ENCODE measurements at places on chromosomes 5 and 9.

DNA sequence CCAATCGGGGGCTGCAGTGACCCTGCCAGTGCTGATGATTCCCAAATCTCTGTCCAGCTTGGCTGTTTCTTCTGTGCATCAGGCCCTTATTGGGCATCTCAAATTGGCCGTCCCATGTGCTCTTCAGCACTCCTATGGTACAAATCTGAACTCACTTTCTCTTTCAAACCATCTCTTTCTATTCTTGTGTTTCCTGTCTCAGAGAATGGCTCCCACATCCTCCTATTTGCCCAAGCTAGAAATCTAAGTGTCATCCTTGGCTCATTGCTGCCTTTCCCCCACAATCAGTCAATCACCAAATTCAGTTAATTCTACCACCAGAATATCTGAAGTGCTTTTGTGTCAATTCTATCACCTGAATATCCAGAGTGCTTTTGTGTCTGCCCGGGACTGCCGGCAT, 336.6 kb downstream of the CWC27 start:
- no peak for DNase-seq

GRCh38 chr5:143914756-143915155, 102.8 kb downstream of the HMHB1 start:
- DNase-seq: no peak

GRCh38 chr9:35760651-35761050, 6.6 kb upstream of the MSMP start:
- peak; percentile 52 for DNase-seq

DNA sequence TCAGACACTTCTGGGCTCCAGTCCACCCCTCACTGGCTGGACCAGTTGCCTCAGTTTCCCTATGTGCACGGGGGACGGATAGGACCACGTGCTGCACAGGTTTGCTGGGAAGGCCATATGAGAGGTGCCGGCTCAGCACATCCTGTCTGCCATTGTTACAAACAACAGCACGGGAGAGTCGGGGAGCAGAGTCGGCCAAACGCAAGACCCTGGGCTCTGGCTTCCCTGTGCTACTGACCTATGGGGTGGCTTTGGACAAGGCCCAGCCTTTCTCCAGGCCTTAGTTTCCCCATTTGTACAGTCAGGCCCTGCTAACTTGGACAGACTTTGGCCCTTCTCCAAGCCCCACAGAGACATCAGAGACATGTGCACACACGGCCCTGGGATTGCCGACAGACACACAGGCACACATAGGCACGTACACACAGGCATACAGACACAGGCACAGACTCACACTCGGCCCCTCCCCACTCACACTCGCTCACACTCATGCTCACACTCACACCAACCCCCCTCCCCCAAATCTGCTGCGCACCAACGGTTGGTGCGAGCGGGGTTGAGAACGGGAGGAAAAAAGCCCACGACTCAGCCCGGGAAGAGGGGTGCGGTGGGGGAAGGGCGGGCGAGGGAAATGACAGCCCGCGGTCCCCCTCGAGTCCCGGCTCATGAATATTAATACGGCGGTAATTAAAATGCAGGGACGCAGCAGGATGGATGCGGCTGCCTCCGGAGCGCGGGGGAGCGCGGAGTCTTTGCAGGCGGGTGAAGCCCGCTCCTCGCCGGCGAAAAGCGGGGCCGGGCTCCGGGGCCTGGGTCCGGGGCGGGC, 133.0 kb downstream of the C9orf50 start:
- no peak for DNase-seq

GRCh38 chr9:126658956-126659555, 45.3 kb downstream of the LMX1B start:
- DNase-seq: no peak

- no peak for DNase-seq
Observed at GRCh38 chr5:59035681-59036080, 452.8 kb downstream of the RAB3C start.

- DNase-seq: no peak
Observed at GRCh38 chr9:120894321-120895148, 17.5 kb upstream of the PHF19 start.

DNA sequence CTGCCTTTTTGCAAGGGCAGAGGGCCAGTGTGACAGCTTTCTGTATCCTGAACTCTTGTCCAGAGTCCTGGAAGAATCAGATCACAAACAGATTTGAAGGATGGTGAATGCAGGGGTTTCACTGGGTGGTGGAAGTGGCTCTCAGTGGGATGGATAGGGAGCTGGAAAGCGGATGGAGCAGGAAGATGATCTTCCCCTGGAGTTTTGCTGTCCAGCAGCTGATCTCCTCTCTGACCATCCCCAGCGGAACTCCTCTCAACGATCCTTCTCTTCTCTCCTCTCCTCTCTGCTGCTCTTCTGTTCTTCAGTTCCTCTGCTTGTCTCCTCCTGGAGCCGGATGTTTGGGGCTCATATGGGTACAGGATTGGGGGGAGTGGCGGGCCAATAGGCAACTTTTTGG, 108.3 kb upstream of the HMHB1 start:
- no peak for DNase-seq

DNA sequence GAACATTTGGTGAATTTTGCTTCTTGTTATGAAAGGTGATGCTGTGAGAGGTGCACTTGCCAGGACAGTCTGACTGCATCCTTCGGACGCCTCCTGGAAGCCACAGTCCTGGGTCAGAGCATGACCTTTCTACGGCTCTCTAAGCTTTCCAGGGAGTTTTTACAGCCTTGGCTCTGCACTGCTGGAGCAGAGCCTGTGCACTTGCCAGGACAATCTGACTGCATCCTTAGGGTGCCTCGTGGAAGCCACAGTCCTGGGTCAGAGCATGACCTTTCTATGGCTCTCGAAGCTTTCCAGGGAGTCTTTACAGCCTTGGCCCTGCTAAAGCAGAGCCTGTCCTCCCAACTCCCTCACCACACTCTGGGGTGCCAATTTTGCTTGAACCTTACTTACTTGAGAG, 49.6 kb downstream of the CCDC180 start:
- no peak for DNase-seq

DNA sequence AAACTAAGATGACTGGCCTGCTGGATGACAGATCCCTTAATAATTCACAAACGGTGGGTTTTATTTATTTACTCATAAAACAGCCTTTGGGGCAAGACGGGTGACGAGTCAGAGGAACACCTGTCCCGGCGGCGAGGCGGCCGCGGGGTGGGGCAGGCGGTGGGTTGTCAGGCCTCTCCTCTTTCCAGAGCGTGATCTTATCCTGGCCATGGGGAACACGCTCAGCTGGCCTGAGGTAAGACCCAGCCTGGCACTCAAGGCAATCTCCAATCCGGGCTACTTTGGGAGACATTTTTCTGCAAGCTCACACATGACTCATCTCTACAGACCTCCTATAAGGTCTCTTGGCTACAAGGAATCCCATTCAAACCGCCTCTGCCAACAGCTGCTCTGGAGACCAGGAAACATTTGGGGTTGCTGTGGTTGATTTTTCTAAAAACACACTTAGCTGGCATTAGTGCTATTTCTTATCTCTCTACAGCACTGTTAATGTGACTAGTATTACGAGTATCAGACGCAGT, 6.3 kb downstream of the RAPGEF1 start:
- DNase-seq: peak; percentile 90

GRCh38 chr5:142063878-142064331, 44.7 kb upstream of the NDFIP1 start:
- peak; percentile 78 for DNase-seq

- no peak for DNase-seq
Observed at GRCh38 chr5:172412724-172413286, 41.5 kb downstream of the SH3PXD2B start.

DNA sequence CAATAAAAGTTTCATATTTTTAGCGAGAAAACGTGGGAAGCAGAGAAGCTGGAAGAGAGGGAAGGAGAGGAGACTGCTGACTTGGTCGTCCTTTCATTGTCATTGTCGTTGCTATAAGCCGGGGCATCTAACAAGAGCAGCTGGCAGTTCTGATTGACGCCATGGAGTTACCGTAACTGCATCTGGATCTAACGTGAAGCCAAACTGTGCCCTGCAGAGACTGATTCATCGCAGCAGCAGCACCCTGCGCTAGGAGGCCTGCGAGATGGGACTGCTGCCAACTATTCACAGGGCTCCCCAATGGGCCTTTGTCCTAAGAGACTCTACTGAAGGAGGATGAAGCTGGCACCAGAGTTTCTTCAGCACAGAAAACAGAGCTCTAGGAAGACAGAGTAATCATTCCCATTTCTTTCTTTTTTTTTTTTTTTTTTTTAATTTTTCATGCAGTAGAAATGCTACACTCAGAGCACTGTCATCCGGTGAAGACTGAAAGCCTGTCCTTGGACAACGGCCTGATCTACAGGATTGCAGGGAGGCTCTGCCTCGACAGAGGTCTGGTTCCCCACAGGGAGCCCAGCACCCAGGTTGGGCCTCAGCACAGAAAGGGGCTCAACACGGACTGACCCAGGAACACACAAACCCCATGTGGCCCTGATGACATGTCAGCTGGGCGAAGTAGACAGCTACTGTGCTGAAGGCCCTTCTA, 47.8 kb downstream of the RETREG1 start:
- peak; percentile 41 for DNase-seq

DNA sequence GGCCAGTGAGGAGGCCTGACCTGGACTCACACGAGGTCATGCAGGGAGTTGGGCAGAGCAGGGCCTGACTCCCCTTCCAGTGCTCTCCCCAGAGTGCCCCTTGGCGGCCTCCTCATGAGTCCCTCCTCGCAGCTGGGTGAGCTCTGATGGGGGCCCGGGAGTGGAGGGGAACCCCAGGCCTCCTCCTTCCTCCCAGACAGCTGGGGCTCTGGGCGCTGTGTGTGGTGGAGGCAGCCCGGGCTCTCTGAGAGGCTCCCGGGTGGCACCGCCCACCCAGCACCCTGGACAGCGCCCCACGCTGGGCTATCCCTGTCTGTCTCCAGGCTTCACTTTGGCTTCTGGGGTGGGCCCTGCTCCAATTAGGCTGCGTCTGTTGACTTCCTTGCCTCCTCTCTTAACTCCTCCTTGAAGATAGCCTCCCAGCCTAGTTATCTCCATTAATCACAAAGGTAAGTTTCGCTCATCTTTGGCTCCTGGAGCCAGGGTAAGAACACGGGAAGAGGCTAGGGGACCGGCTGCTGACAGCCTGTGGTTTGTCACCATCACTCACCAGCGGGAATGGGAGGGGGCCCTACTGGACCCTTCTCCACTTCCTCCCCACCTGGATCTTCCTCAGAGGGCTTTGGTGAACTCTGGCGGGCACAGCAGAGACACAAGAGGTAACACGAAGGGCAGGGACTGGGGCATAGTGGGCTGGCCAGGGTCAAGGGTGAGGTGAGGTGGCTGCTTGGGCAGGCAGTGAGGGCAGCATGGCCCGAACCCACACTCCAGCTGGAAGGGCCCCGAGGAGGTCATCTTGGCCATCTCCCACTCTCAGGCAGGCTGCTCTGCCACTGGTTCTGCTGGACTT, 13.1 kb downstream of the PSD2 start:
- peak; percentile 2 for DNase-seq

GRCh38 chr5:4191041-4191440, 595.4 kb downstream of the IRX1 start:
- DNase-seq: no peak

- no peak for DNase-seq
Observed at GRCh38 chr5:33148076-33148513, 292.7 kb upstream of the TARS1 start.

DNA sequence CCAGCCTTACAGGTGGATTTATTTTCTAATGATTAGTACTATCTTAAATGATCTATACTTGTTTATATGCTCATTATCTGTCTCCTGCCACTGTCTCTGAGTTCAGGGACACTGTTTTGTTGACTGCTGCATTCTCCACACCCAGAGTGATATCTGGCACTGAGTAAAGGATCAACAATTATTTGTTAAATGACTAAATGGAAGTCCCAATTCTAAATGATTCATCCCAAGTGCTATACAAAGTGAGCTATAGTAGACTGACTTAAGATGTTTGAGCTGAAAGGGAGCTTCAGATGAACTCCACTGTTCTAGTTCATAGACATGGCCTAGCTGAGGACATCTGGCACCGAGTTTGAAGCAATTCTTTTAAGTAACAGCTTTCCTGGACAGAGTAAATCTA, 40.5 kb downstream of the ITGA2 start:
- no peak for DNase-seq

DNA sequence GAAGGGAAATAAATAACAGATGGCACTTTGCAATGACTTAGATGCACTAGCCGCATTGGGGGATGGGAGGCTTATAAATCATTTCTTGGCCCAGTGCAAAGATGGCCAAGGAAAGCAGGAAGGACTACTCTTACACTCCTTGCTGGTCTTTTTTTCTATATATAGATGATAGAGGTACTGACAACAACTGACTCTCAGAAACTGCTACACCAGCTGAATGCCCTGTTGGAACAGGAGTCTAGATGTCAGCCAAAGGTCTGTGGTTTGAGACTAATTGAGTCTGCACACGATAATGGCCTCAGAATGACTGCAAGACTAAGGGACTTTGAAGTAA, 1.7 kb downstream of the CCNG1 start:
- no peak for DNase-seq

DNA sequence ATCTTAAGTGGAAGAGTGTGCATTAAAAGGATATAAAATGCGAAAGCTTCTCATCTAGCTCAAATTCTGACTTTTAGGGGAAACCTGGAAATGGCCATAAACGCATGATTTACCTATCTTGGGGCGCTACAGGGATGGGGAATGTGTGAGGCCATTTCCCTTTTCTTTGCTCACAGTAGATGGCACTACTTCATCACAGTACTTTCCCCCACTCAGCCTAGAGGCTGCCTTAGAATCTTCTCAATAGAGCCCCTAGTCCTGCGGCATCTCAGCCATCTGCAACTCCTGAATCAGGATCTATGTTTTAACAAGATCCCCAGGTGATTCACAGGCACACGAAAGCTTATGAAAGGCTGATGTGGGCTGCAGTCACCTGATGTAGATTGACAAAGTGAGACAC, 110.8 kb downstream of the LHFPL2 start:
- no peak for DNase-seq

- DNase-seq: no peak
Observed at GRCh38 chr5:18311266-18311665, 677.0 kb downstream of the TAF11L14 start.

GRCh38 chr5:103244398-103244797, 14.2 kb upstream of the MACIR start:
- no peak for DNase-seq

DNA sequence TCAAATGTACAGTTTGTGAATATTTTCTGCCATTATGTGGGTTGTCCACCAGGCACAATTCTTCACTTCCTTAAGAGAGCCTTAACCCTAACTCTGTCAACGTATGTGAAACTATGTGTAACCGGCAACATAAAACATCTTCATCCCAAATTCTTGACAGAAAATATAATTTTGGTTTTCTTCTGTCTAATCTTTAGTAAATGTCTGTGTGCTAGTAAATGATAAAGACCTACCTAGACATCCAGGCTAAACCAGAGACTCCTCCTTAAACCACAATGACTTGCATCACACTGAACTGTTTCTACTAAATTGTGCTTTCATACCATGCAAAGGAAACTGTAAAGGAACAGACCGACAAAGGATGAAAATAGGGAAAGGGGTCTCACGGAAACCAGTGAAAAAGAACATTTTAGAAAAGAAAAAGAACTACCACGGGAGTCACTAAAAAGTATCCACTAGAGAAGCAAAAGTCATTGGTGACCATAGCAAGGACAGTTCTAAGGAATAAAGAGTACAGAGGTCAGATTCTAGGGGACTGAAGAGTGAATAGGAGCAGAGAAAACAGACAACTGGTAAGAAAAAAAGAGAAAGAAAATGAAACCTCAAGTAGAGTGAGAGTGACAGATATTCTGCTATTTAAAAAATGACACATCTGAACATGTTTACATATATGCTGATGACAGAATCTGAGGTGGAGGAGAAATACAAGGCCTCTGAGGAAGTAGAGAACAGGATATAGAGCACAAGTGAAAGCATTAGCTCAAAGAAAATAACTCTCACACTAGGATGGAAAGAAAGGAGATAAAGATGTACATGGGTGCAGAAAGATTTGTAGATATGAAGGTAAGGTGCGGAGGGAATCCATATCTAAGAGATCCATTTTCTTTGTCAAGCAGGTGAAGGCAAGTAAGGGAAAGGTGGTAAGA, 49.4 kb downstream of the FNIP1 start:
- no peak for DNase-seq

Data from retinal pigment epithelial cell (primary cell).